ENCODE measurements at places on chromosomes 7 and 10.

GRCh38 chr7:92674379-92674778, 84.2 kb upstream of the FAM133B start:
- no peak for DNase-seq

DNA sequence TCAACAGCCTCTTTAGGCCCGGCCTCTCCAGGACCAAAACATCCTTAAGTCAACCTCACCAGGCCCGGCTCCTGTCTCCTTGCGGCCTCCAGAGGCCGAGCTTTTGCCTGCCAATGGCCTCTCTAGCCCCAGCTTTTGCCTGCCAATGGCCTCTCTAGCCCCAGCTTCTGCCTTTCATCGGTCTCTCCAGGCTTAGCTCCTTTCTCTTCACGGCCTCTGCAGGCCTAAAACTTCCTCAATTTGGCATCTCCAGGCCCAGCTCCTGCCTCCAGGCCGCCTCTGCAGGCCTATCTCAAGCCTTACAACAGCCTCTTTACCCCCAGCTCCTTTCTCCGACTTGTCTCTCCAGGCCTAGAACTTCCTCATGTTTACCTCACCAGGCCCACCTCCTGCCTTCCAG, 15.7 kb upstream of the TMEM248 start:
- DNase-seq, result no peak

DNA sequence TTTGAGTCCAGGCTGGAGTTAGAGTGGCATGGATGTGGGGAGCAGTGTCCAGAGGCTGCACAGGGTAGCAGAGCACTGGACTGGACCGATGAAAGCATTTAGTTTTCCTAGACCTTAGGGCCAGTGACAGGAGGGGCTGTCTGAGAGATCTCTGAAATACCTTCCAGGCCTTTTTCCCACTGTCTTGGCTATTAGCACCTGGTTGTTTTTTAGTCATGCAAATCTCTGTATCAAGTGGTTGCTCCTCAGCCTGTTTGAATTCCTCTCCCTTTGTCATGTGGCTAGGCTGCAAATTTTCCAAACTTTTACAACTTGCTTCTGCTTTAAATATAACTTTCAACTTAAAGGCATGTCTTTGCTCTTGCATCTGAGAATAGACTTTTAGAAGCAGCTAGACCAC, 504.3 kb upstream of the VSTM2A start:
- DNase-seq, result no peak

DNA sequence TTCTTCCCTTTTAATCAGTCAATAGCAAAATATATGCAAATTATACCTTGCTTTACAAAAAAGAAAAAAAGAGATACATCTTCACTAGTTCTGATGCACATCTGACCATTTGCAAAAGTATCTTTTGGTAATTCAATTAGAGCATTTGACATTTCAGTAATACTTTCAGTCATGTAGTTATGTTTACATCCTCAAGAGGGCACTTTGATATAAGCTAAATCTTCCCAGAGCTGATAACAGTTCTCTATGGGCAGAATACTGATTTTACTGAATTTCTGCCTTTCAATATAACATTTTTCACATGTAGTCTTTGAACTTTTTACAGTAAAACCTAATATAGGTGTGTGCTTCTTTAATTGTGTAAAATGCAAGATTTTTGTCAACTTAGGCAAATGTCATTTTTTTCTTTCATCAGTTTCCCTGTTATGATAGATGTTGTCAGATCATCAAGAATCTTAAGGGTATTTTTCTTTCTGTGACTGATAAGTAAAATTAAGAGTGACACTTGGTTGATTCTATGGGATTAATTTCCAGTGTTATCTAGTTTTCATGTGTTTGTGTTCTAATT, 703.5 kb upstream of the SEMA3D start:
- no peak for DNase-seq

- DNase-seq, result no peak
Measured at GRCh38 chr10:47028466-47028865, 117.2 kb downstream of the PTPN20 start.

DNA sequence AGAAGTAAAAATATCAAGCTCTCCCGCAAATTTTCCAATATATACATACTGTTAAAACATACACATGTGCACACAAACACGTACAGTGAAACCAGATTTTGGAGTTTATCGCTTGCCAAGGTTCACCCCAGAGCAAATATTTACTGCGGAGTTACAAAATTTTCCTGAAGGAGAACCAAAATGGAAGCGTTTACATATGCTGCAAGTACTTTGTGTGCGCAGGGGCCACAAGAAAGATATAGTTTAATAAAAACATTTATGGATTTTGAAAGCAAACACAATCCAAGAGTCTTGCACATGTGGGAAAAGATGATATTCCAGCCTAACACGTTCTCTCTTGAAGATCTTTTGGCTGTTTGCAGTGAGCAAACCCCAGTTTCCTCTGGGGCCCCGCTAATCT, 301.3 kb upstream of the NFE2L3 start:
- DNase-seq, result no peak

DNA sequence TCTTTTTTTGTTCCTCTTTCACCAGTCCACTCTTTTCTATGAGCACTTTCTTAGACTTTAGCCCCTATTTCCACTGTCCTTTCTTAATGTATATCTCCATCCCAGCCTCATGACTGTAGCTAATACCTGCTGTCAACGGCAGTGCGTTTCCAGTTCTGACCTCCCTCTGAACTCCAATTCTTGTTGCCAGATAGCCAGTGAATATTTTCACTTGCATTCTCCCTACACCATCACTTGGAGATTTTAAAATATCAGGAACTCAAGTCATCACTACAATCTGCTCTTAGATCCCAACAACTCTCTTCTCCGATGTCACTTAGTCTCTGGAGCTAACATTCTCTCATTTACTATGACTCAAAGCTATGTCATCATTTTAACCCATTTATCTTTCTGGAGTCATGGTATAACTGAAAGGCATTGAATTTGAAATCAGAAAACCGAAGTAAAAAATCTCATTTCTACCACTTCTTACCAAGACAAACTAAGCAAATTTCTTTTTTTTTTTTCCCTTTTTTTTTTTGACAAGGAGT, 5.1 kb upstream of the SLC16A12 start:
- peak; percentile 15 for DNase-seq

DNA sequence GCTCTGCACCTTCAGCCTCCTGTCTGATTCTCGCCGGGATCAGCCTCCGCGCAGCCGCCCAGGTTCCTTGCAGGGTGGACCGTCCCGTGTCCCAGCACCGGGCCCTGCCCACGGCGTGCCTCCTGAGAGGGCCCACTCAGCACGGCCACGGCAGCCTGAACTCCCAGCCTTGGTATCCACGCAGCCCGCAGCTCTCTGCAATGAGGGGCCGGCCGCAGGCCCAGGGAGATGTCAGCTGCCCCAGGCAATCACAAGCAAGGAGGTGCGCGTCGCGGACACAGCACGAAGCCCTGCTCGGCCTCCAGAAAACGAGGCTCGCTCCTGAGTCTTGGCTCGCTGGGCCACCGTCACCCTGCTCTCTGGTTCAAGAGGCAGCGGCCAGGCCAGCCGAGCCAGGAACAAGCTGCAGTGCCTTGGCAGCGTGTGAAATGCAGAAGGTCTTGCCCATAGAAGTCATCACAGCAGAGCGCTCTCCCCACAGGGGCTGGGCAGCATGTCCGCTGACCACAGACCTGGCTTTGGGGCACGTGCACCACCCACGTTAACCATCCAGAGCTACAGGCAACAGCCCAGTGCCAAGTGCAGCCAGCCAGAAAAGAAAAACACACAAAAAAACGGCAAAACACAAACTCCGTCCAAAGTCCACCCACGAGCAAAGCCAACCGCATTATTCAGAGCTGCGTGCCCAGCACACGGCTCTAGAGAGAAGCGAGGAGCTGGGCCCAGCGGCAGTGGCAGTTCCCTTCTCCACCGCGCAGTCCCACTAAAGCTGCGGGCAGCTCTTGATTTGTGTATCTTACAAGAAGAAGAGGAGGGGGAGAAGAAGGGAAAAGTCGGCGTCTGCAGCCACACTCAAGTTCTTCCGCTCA, 13.9 kb downstream of the GPER1 start:
- DNase-seq, result no peak

- DNase-seq, result peak; percentile 78
Measured at GRCh38 chr10:16966991-16967865, 150.0 kb upstream of the RSU1 start.

DNA sequence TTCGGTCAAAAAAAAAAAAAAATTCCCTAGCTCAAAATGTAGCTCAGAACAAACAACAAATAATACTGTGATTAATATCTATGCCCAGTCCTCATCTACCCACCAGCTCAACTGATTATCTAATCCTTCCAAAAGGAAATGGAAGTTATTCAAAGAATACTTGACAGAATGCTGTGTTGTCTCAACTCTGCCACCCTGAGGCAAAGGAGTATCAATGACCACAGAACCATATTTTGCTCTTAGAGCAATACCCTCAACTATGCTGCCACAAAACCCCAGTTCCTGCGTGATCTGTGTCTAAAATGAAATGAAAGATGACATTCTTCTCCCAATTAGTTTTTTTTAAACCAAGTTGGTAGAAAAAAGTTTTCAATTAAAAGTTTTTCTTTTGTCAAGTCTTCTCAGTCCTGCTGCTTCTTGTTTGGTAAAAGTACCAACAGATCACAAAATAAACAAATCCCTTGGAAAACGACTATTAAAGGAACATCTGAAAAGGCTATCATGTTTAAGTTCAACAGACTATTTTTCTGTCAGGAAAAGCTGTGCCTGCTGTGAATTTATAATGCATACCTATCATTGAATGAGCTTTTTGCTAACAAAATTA, 21.6 kb downstream of the RBM28 start:
- peak; percentile 21 for DNase-seq

DNA sequence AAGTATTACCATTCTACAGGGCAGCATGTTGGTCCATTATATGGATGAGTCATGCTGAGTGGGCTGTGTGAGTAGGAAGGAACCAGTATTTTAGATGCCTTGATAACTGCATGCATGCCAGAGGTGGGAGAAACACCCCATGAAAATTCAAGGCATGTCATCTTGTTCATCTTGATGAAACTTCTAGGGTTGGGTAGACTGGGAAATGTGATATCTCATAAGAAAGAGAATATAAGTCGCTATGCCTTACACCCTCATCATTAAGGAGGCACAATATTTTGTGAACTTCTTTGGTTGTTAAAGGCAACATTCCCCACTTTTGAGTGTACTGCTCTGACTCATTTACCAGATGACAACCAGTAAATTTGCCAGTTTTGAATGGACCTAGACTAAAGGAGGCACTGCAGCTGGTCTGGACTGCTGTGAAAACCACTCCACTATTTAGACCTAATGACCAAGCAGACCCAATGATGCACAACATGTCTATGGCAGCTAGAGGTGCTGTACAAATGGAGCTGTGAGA, 48.0 kb downstream of the ZNF365 start:
- peak; percentile 16 for DNase-seq

DNA sequence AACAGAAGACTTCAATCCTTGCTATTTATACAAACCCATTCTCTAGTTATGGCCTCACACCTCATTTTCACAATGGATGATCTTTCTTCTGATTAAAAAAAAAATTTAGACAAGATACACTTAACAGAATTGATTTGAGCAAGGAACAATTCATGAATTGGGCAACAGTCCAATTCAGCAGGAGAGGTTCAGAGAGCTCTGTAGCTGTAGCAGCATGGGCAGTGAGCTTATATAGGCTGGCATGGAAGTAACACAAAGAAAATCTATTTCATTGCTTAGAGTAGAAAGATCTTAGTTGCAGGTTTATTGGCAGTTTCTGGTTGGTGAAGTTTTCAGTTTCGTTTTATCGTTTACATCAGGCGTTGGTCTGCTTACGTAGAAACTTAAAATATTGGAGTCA, 23.0 kb upstream of the LRGUK start:
- DNase-seq, result no peak

DNA sequence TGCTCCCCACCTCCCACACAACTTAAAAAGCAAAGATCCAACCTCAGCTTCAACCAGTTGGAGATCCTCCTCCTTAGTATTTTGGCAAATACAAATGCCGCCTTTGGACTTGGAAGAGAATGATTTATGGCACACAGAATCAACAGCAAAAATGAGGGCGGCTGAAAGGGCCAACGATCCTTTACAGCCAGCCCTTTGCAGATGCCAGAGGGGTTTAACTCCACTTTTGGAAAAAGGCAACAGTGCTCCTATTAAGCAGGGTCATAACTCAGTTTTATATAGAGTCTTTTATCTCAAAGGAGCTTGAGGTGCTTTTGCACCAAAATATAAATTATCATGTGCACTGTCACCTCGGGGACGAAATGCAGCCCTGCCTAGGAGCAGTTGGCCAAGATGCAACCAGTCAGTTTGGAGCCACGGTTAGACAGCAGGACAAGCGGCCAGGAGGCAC, 56.7 kb upstream of the JCAD start:
- no peak for DNase-seq

- peak; percentile 54 for DNase-seq
Measured at GRCh38 chr10:98309366-98310355, 41.7 kb upstream of the LOXL4 start.

GRCh38 chr7:139958599-139959284, 104.0 kb downstream of the PARP12 start:
- DNase-seq, result no peak

DNA sequence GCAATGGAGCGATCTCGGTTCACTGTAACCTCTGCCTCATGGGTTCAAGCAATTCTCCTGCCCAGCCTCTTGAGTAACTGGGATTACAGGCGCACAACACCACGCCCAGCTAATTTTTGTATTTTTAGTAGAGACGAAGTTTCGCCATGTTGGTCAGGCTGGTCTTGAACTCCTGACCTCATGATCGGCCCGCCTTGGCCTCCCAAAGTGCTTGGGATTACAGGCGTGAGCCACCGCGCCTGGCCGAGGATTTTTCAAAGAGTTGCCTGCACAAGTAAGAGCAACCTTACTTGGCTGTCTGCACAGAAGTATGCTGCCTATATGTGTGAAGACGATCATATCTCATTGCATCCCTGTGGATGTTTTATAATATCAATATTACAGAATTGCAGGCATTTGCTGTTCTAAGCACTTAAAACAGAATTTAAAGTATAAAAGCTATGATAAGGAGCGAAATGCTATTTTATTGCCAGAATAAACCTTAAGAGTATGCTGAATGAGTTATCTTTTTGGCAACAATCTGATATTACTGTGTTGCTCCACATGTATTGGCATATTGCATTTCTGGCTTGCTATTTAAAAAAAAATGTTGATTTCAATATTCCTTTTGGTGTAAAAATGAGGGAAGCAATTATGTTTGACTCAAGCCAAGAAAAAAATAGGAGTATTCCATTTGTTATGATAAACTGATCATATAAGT, 379.4 kb upstream of the SEMA3D start:
- DNase-seq, result no peak

DNA sequence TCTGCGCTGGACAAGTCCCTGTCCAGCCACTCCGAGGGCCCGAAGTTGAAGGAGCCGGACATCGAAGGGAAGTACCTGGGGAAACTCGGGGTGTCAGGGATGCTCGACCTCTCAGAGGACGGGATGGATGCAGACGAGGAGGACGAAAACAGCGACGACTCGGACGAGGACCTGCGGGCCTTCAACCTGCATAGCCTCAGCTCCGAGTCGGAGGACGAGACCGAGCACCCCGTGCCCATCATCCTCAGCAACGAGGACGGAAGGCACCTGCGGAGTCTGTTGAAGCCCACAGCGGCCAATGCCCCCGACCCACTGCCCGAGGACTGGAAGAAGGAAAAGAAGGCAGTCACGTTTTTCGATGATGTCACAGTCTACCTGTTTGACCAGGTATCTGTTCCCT, 17.1 kb upstream of the BHLHA15 start:
- DNase-seq, result no peak

GRCh38 chr10:50550291-50550839, 73.4 kb downstream of the SGMS1 start:
- no peak for DNase-seq

- DNase-seq, result no peak
Measured at GRCh38 chr7:139431010-139431409, 52.5 kb downstream of the KLRG2 start.

- no peak for DNase-seq
Measured at GRCh38 chr7:29140873-29141468, 5.4 kb downstream of the CPVL start.

GRCh38 chr7:151992375-151992774, 33.1 kb upstream of the GALNT11 start:
- no peak for DNase-seq
